ENCODE measurements at places on chromosomes 1 and 21.

- no peak for DNase-seq
Measured at GRCh38 chr1:22643381-22643780, at the start of gene C1QC. C1QC (plus strand) TSS chr1:22643633; CDS start chr1:22644024, 391 bp downstream.

GRCh38 chr1:192703283-192704206, 67.6 kb downstream of the RGS13 start:
- DNase-seq = no peak

DNA sequence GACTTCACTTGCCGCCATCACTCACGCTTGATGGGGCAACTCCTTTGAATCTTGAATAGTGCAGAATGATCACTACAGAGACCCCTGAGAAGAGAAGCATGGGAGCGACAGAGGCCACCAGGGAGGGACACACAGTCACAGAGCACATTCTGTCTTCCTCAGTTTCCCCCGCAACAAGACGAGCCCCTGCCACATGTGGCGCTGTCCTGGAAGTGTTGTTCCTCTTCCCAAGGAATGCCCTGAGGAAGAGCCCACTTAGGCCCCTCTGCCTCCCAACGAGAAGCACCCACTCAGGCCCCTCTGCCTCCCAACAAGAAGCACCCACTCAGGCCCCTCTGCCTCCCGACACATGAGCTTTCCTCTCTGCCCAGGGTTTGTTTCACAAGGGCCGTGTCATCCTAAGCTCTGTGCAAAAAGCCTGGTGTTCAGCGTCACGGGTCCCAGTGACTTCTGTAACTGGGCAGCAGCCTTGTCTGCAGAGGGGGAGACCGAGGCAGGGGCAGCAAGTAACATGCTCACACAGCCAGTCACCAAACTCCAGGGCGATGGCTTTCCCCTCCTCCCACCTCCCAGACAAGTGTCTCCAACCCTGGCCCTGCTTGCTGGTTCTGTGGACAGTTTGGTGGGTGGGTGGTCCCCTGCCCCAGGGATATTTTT, 19.8 kb downstream of the SLC37A1 start:
- no peak for DNase-seq

DNA sequence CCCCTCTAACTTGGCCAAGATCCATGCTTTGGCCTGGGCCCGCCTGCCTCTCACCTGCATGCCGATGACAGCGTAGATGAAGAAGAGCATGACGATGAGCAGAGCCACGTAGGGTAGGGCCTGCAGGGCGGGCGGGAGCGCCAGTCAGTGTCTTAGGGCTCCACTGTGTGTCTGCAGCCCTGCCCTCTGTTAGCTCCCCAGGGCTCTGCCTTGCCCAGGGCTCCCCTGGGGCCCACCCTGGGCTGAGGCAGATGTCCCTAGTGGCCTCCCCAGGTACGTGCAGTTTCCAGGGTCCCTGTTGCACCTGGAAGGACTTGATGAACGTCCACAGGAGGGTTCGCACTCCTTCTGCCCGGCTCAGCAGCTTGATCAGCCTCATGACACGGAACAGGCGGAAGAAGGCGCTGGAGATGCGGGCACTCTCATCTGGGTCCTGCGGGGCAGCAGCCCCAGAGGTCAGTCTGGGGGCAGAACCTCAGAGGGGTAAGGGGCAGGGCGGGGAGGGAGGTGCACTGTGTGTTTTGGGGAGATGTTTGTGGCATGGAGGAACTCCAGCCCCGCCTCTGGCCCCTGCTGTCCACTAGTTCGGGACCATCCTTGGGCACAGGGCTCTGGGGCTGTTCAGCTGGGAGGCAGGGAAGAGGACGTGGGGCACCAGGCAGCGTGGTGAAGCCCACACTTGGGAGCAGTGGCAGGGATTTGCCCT, 29.8 kb upstream of the KIF21B start:
- no peak for DNase-seq

DNA sequence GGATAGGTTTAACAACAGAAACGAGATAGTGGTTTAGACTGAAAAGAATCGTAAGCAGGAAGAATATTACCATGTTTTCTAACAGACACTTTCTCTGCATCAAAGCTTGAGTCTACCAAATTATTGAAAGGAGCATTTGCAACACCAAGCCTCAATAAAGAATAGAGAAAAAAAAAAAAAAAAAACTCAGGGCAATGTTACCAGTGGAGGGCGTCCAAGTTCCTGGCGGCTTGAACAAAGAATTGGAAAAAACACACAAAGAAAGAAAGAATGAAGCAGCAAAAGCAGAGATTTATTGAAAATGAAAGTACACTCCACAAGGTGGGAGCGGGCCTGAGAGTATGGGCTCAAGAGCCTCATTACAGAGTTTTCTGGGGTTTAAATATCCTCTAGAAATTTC, 686.5 kb upstream of the ADGRL2 start:
- no peak for DNase-seq

- DNase-seq = no peak
Measured at GRCh38 chr1:153336650-153337049, 12.0 kb downstream of the PGLYRP4 start.

- no peak for DNase-seq
Measured at GRCh38 chr1:202844259-202844658, 33.5 kb downstream of the PCAT6 start.

DNA sequence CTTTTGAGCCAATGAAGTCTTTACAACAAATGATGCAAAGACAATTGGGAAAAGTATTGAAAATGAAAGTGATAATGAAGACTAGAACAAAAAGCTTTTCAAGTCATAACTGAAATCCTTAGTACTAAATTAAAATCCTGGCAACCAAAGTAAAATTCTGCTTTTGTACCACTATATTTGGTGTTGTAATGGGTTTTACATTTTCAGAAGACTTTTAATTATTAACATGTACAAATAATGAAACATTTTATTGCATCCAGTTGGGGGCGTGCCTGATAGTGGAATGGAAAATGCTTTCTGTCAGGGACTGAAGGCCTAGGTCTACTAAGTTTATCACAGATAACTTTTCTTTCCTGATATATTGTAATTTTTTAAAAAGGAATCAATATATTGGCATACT, 89.4 kb downstream of the SDCCAG8 start:
- DNase-seq = no peak

DNA sequence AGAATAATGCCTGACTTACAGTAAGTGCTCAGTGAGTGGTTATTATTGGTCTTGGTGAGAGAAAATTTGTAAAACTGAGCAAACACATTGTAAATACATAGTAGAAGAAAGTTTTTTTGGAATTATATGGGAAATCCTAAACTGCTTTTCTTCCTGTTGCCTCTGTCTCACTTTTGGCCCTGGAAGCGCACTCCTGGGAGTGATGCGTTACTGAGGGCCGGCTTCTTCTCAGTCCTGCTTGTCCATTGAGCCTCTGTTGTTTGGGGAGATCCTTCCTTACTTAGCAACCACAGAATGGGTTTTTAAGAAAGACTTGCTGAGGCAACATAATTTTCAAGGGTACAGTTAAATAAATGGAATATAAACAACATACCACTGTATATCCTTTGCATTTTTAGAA, 166.0 kb downstream of the EDEM3 start:
- DNase-seq = no peak

DNA sequence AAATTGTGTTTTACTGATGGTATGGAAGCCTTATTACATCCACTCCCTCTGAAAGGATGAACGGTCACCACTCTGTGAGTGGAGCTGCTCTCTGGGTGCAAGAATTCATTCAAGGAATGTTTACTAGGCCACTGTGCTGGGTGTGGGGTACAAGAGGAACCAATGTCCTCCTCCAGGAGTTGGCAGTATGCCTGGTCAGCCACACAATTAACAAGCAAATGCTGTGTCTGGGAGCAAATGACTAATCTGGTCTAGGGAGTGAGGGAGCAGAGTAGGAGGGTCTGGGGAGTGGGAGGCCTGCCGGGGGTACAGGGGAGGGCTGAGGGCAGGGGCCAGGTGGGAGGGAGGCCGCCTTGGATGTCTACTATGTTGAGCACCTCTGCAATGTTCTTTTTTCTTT, 27.2 kb upstream of the TDRD10 start:
- no peak for DNase-seq

DNA sequence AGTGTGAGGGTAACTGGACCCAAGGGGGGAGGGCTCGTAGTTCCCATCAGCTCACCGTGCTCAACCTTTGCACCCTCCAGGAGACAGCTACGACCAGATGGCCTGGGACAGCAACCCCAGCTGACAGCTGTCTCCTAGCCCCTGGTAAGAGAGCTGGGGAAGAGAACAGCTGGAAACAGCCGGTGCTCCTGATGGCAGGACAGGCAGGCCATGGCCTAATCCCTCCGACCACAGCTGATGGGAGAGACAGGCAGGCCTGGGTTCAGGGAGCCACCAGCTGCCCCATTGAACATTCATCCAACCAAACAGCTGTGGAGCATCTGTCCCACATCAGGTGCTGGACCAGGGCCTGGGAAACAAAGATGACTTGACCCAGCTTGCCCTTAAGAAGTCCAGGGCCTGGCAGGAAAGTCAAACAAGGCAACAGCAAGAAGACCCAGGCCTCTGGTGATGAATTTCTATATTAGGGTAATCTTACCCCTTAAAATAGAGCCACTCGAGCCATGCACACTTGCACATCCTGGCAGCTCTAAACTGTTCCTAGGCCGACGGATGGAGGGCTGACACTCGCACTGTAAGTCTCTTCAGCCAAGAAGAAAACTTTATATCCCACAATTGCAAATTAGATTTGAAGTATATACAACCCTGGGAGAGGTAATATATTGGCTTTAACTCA, 12.2 kb downstream of the OLFML2B start:
- DNase-seq = no peak

DNA sequence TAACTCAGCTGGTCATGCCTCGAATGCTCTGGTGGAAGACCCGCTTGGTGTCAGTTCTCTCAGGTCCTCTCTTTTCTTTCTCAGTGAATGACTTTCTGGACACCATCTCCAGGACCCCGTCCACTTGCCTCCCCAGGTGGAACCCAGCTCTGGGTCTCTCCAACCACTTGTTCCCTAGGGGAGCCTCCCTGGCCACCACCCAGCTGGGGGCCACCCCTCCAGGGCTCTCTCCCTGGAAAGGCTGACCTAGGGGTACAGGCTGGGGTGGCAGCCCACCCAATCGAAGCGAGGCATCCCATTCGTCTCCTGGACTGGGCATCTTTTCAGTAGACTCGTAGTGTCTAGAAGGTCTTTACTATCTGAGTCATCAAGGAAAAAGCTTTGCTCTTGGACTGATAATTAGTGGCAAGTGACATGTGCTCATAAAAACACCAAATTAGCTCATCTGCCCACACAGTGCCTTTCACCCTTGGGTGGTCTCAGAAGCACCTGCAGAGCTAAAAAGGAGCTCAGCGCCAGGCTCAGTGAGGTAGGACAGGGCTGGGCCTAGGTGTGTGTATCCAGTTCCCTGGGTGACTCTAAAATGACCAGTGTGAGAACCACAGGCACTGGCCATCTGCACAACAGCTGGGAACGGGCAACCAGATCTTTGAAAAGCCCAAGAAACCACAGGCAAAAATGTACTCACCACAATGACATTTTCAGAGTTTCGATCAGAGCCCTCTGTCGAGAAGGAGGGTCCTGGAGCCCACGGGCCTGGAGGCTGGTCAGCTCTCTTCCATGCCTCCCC, 2.4 kb upstream of the PDXK start:
- DNase-seq = no peak

DNA sequence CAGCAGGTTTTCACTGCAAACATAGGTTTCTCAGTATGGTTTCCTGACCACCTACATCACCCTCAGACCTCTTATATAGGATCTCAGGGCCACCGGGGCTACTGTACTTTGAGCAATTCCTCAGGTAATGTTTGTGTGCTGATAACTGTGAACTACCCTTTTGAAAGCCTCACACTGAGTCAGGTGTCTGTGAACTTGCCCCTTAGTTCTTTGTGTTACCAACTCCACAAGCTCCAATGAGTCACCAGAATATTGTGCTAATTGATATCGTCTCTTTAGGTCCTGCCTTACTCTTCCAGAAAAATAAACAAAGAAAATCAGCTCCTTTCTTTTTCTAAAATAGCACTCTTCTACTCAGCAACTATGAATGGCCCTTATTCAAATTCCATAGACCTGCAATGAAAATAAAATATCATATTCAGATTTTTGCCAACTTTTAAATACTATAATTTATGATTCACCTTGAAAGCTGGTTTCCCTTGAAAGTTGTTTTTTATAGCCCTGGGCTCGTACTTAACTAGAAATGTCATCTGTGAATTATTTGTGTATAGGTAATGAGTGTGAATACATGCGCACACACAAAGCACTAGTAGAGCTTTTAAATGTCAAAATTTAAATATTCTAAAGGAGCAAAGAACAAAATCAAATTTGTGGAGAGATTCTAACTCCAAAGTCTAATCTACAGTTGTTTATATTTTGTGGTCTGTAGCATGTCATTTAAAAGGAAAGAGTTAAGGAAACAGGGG, 88.1 kb upstream of the WARS2 start:
- no peak for DNase-seq

DNA sequence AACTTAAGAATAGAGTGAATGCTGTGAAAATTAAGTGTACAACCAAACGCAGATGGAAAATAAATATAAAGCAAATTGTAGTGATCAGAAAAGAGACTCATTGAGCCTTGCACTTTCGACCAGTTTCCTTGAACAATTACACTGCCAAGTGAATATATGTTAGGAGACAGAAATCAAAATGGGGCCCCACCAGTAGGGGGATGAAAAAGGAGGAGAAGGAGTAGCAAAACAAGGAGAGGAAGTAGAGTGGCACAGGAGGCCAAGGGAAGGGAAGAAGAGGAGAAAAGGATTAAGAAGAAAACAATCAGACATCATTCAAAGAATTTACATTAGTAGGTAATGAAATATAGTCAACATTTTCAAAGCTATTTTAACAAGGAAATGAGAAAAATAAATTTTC, 1770.6 kb downstream of the PLA2G4A start:
- DNase-seq = no peak

- no peak for DNase-seq
Measured at GRCh38 chr1:2982615-2983318, 38.5 kb upstream of the ACTRT2 start.

- DNase-seq = no peak
Measured at GRCh38 chr1:203447151-203447550, 28.5 kb upstream of the PRELP start.

- no peak for DNase-seq
Measured at GRCh38 chr1:59011663-59012062, 227.8 kb upstream of the JUN start.

DNA sequence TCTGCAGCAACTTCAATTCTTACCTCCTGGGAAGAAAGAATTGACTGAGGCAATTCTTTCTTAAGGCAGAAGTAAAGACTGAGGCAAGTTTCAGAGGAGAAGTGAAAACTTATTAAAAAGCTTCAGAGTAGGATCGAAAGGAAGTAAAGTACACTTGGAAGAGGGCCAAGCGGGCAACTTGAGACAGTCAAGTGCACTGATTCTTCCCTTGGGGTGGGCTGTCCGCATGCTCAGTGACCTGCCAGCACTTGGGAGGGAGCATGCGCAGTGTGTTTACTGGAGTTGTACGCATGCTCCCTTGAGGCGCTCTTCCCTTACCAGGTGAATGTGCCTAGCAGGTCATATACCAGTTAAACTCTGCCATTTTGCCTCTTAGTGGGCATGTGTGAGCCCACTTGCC, 55.3 kb upstream of the NBPF3 start:
- DNase-seq = no peak

DNA sequence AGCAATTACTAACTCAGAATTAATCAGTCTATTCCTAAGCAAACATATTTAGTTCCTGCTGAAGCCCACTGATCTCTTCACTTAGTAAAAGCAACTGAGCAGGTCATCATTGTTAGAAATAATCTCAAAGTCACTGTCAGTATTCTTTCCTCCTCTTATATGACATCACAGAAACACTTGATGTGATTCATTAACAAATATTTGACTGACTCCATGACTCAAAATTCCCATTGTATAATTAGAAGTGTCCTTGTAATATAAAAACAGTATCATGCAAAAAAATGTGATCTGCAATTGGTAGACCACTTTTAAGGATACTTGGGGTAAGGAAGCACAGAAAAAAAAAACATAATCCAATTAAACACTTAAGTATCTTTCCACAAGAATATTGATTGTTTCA, 194.4 kb downstream of the DPYD start:
- no peak for DNase-seq
